ENCODE measurements at places on chromosomes 3 and 15. TPM values are rescaled to one million over a fixed set of nuclear protein-coding genes. Genes with fewer than 3 reads are reported as not detected.

- no peak for DNase-seq
Observed at GRCh38 chr3:152331018-152331541, 62.4 kb downstream of the MBNL1 start.

- DNase-seq, result no peak
Observed at GRCh38 chr3:161035711-161036110, 69.4 kb downstream of the B3GALNT1 start.

DNA sequence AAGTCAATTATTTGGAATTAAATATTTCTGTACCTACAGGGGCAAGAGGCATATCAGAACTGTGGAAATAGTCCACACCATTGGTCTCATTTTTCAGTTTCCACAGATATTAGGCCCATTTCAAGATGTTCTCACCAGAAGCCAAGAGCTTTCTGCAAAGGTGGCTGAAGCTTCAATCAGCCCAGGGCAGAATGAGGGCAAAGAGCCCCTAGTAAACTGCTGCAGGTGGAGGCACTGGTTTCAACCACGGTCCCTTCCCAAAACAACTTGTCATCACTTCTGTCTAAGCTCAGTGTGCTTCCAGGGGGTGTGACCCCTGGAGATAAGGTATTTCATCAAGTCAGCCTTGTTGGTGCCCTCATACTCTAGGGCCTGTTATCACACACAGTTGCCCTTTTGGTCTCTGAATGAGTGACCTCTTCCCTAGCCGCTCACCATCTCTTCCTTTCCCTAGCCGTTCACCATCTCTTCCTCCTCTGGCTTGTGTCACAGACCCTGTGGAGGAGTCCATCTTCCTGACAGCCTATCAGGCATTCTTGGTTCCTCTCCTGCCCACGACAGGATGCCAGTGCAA is 21.2 kb downstream of the IL17RD start:
- no peak for DNase-seq

DNA sequence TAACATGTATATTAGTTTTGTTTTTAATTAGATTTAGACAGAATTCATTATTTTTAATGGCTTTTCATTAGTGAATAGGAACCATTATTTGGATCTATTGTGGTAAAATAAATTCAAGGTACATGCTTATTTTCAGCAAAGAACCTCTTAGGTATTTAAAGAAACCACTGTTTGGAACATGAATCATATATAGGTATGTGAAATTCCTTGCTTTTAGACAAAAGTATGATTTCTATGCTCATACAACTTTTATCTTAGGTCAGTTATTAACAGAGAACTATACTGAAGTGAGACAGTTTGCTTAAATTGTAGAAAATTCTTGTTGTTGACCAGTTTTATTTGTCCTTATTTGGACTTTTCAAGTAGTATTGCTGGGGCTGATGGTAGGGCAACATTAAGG is 389.9 kb downstream of the FEZF2 start:
- DNase-seq, result no peak

- DNase-seq, result no peak
Observed at GRCh38 chr15:97959724-97960363, 659 bp upstream of the ARRDC4 start.

XYLB gene
- total RNA-seq, result 3.4 TPM

CLSTN2 gene
- 16.0 TPM for total RNA-seq

DNA sequence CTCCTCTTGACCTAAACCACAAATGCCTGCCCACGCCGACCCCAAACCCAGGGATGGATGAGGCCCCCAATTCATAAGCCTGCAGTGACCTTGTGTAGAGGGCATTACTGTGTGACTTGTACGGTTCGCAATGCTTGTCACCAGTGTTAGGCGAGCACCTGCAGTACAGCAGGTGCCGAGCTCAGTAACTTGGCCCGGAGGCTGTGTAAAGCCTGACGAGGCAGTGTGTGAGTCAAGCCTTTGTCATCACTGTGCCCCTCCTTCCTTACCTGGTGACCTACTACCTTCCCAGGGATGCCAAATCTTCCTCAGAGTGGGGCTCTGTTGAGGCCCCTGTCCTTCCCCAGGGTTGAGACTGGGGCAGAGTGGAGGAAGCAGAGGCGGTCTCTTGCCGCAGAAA is 37.2 kb upstream of the TMEM115 start:
- DNase-seq, result no peak

ZBBX gene
- total RNA-seq, result not detected

TTLL13 gene
- not detected for total RNA-seq

DNA sequence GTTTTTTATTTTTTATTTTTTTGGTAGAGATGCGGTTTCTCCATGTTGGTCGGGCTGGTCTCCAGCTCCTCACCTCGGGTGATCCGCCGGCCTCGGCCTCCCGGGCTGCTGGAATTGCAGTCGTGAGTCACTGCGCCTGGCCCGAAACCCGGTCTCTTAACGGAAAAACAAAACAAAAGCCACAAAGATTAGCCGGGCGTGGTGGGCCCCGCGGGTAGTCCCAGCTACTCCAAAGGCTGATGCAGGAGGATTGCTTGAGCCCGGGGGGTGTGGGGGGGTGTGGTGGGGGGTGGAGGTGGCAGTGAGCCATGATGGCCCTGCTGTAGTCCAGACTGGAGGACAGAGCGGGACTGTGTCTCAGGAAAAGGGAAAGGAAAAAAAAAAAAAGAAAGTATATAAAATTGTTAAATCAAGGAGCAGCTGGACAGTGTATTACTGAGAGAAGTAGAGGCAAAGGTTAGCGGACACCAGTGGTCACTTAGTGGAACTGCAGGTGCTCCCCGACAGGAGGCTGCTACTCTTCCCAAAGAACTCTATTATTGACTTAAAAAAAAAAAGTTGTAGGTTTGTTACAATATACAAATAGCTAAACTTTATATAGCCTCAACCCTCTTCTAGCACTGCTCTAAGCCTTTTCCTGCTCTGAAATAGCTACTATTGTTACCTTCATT is 30.3 kb upstream of the TUBGCP5 start:
- DNase-seq, result no peak

SLC12A1 gene
- not detected for total RNA-seq

GRCh38 chr3:146180376-146180775 is 19.4 kb upstream of the PLOD2 start:
- DNase-seq, result no peak

DNA sequence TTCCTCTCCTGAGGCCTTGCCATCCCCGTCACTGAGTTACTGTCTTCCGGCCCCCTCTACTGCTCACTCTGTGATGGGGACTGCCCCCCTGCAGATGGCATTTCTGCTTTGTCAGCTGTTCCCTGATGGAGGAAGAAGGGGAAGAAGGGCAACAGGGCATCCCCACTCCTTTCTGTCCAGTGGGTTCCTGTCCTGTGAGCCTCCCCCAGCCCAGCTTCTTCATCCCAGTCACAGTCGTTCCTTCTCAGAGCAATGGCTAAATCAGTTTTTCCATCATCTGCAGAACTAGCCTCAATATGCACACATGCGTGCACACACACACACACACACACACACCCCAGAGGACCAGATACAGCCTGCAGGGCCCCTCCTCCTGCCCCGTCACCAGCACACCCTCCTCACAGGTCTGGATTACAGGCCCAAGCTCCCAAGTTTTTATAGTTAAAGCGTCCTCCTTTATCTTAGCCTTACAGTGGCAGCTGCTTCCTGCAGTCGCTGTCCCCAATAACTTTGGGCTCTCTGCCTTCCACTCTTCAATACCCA is 21.4 kb downstream of the ALDH1L1 start:
- no peak for DNase-seq

GRCh38 chr3:30511524-30512251 is 94.7 kb upstream of the TGFBR2 start:
- DNase-seq, result no peak

- DNase-seq, result no peak
Observed at GRCh38 chr3:194826594-194826993, 140.9 kb downstream of the FAM43A start.

DNA sequence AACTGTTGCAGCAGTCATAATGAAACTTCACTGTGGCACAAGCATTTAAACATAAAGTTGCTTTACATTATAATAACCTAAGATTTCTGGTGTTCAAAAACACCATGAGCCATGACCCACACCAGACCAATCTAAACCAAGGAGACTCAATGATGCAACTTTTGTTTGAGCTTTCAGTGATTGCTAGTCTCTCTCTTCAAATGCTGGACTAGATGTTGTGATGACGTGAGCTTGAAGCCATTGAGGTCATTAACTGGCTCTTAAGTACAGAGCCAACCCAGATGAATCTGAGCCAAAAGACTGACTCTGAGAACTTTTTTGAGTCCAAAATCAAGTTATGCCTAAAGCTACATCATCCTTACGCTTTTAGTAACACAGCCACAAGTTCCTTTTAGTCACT is 36.5 kb downstream of the ATR start:
- DNase-seq, result no peak

DUOXA2 gene
- 1.5 TPM for total RNA-seq

SERINC4 gene
- not detected for total RNA-seq

Measured in vagina (tissue), 2 donors.